ENCODE measurements at places on chromosomes 6 and 20.

DNA sequence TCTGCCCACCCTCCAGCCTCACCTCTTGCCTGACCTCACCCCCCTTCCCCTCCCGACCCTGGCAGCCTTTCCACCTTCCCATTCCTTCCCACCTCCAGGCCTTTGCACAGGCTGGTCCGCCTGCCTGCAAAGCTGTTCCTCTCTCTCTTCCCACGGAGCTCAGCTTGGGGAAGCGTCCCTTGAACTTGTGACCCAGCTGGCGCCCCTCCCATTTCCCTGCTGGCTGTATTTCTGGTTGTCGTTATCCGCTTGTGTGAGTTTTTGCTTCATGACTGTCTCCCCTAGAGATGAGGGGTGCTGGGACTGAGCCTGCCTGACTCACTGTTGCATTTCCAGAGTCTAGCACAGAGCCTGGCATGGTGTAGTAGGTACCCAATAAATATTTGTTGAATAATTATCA is 32.5 kb downstream of the VSTM2L start:
- no peak for DNase-seq

- DNase-seq: no peak
Observed at GRCh38 chr20:44395461-44396340, 40.2 kb downstream of the HNF4A start.

DNA sequence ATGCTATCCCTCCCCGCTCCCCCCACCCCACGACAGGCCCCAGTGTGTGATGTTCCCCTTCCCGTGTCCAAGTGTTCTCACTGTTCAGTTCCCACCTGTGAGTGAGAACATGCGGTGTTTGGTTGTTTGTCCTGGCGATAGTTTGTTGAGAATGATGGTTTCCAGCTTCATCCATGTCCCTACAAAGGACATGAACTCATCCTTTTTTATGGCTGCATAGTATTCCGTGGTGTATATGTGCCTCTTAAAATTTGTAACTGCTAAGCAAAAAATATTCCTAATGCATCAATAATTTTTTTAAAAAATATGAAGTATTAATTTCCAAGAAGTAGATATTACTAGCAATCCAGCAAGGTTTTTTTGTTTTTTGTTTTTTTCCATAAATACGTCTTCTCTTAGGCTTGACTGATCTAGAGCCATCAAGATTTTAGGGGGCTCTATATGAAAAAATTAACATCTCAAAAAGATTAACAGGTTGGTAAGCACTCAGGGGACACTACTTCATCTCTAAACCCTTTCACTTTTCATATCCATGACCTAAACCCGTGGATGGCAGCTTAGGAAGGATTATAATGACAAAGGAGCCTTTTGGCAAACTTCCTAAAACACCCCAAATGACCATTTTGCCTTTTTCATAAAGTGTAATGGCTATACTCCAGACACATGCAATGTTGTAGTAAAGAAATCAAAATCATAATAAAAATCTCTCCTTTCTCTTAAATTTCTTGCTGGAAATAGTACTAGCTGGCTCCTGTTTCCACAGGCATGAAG is 14.2 kb downstream of the MAP7 start:
- no peak for DNase-seq

DNA sequence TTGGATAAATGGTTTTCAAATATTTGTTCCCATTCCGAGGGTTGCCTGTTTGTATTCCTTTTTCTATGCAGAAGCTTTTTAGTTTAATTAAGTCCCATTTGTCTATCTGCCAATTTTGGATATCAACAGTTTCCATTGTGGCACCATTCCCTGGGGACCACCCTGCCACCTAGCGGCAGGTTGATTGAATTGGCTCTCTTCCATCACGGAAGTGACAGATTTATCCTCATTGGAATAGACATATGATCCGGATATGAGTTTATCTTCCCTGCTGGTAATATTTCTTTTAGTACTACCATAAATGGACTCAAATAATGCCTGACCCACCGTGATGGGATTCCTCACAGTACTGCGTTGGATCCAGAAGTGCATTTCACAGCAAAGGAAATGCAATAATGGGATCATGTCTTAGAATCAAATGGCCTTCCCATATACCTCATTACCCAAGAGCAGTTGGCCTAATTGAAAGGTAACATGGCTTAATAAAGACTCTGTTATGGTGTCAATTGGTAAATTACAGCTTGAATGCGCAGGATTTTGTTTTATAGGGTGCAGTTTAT is 327.0 kb downstream of the BMP2 start:
- no peak for DNase-seq

- DNase-seq: no peak
Observed at GRCh38 chr20:1489325-1489724, 1.9 kb downstream of the SIRPB2 start.

DNA sequence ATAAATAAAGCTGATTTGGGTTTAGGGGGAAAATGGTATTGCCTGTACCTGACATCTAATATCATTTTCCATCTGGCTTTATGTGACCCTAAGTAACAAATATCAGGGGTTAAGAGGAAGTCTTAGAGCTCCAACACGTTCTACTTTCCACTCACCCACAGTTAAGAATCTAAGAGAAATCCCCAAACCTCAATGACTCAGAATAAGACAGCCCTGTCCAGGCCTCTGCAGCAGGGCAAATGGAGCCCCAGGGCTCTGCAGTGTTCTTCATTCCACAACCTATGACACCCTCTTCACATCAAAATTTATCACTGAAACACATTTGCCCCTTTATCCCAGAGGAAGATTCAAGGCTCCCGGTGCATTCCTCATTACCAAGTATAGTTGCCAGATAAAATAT is 20.3 kb upstream of the TENT5A start:
- DNase-seq: no peak

DNA sequence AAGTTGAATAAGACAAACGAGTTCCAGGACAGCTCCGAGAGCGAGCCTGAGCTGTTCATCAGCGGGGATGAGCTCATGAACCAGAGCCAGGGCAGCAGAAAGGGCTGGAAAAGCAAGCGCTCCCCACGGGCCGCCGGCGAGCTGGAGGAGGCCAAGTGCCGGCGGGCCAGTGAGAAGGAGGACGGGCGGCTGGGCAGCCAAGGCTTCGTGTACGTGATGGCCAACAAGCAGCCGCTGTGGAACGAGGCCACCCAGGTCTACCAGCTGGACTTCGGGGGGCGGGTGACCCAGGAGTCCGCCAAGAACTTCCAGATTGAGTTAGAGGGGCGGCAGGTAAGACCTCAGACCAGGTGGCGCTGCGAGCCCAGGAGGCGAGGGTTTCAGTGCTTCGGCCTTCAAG is 56.0 kb upstream of the TMEM181 start:
- DNase-seq: no peak

DNA sequence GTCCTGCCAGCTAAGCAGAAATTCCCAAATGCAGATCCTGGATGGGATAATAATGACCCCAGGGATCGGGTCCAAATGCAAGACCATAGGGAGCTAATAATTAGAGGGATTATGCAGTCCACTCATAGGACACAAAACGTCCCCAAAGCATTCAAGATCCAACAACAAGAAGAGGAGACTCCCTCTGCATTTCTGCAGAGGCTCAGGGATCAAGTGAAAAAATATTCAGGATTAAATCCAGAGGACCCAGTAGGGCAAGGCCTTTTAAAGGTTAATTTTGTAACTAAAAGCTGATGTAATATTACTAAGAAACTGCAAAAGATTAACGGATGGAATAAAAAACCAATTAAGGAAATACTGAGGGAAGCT is 22.2 kb downstream of the HLA-A start:
- no peak for DNase-seq

DNA sequence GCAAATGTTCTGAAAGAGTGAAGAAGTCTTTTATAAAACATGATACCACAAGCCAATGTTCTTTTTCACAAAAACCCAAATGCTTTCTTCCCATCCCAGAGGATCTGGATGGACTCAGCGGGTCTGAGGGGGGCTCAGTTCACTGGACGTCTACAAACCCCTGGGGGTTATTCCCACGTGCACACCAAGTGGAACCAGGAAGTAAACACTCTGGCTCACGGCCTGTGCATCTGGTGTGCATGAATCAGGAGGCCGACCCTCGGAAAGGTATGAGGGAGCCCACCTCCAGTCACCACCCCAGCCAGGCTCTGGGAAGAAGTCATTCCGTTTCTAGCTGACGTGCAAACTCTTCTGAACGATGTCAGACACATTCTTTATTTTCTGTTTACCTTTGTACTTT is 252.2 kb downstream of the DLL1 start:
- DNase-seq: no peak

DNA sequence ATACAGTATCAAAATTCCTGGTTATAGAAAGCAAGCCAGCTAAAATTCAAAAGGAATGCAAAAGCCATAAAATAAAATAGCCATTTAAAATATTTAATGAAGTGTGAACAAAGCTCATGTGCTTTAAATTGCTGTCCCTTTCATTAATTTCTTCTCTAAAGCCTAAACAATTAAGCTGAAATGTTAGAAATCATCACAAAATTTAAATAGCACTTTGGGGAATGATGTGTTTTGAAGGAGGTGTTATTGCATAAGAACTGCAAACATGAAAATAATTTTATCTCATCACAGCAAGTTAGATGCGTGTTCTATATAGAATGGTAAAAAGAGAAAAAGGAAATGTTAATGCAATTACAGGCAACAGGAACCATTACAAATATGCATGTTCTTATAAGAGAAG is 111.0 kb downstream of the RIMS1 start:
- DNase-seq: no peak

DNA sequence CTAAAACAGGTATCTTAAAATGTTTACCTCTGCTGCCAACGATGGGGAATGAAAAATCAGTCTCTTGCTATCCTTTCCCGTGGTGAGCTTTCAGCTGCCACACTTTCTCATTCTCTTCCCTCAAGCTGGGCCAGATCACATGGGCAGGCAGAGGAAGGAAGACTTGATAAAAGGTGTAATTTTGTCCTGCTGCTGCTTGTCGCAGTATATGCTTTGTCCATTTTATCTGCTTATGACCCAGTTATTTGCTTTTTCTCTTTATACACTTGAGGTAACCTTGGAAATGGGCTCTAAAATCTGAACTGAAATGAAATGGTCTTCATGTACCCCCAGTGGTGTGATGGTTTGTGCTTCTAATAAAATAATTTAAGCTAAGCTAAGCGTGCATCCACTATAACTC is 695.9 kb upstream of the FLRT3 start:
- no peak for DNase-seq

GRCh38 chr6:76052314-76052713 is 20.1 kb downstream of the IMPG1 start:
- no peak for DNase-seq

- no peak for DNase-seq
Observed at GRCh38 chr20:13457487-13457886, 181.2 kb downstream of the TASP1 start.

DNA sequence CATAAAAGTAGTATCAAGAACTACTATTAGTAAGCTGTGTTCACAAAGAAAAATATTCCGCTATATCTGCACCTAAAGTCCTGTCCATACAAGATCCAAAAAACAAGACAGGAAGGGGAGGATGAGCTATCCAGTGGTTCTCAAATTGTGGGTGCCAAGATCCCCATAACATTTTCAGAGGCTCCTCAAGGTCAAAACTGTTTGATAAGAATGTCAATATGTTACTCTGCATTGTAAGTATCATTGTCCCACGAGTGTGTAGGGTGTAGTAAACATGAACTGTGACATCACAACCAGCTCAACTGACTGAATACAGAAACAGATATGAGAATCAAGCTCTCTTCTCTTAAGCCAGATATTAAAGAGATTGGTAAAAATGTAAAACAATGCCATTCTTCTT is 81.9 kb upstream of the HIVEP1 start:
- DNase-seq: no peak

DNA sequence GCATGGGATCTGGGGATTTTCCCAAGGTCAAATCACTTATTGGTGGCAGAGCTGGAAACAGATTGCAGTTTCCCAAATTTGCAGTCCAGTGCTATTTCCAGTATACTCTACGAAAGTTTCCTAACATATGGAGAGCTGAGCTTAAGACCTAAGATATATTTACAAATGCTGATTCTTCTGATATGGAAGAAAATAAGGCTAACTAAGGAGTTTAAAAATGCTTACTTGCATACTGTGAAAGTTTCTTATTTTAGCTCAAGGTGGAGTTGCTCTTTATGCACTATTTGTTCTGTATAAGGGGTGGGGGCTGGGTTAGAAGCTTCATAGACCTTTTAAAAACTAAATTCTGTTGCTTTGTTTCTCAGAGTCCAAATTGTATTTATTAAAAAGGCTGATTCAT is 7.5 kb downstream of the CD109 start:
- DNase-seq: no peak

DNA sequence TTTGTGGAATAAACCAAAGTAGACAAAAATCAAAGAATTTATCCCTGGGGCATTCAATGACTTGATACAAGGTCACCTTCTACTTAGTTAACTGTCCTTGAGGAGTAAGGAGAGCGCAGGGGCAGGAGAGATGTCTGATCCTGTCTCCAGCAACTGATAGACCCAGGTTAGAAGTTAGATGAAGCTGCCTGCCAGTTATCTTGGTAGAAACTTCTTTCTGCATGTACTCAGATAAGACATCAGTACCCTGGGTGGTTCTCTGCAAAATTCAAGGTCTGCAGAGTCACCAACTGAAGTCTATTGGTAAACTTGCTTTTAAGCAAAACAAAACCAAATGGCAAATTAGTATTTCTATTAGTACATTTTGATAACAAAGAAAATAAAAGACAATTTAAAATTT is 2.7 kb downstream of the SGK1 start:
- no peak for DNase-seq

GRCh38 chr6:169799474-169799926 is 48.1 kb downstream of the ERMARD start:
- no peak for DNase-seq

DNA sequence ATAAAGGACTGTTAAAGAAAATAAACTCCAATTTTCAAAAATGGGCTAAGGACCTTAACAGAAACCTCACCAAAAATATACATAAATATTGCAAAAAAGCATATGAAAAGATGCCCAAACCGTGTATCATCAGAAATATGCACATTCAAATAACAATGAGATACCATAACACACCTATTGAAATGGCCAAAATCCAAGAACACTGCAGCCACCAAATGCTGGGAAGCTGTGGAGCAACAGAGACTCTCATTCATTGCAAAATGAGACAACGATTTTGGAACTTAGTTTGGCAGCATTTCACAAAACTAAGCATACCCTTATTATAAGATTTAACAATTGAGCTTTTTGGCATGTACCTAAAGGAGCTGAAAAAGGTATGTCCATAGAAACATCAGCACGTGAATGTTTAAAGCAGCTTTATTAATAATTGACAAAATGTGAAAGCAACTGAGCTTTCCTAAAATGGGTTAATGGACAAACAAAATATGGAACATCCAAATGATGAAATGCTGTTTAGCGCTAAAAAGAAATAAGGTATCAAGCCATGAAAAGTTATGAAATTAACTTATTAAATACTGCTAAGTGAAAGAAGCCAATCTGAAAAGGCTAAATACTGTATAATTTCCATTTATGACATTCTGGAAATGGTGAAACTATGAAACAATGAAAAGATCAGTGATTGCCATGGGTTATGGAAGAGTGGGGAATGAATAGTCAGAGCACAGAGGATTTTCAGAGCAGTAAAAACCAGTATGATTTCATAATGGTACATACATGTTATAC is 592.6 kb upstream of the ADGRB3 start:
- DNase-seq: no peak

GRCh38 chr6:83470001-83470400 is 39.1 kb upstream of the ME1 start:
- no peak for DNase-seq

GRCh38 chr6:16274483-16274882 is 36.1 kb downstream of the GMPR start:
- DNase-seq: no peak

GRCh38 chr6:2314641-2315040 is 69.2 kb upstream of the GMDS start:
- DNase-seq: no peak

All from NCI-H187 treated with DMSO at 0.1 percent for 48 hours (cell line).